OCI-LY7 (cell line): ENCODE measurements at places on chromosomes 16 and 17.

- no peak for DNase-seq
These were observed 16.6 kb upstream of the MPRIP start for GRCh38 chr17:17025621-17026020.

DNA sequence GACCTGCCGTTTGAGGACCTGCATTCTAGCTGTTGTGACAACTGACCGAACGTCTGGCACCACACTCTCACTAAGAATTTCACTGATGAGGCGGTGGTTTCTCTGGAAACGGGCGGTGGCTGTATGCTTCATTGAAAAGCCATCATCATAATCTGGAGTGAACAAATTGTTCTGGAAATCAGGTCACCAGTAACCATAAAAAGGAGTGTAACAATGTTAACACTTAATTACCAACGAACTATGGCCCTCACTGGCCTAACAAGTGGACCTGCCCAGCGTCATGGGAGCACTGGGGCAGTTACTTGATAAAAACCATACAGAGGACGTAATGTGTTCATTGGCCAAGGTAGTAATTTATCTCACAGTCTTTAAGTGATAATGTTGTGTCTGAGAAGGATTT lies 15.4 kb downstream of the SMARCE1 start:
- DNase-seq: no peak

DNA sequence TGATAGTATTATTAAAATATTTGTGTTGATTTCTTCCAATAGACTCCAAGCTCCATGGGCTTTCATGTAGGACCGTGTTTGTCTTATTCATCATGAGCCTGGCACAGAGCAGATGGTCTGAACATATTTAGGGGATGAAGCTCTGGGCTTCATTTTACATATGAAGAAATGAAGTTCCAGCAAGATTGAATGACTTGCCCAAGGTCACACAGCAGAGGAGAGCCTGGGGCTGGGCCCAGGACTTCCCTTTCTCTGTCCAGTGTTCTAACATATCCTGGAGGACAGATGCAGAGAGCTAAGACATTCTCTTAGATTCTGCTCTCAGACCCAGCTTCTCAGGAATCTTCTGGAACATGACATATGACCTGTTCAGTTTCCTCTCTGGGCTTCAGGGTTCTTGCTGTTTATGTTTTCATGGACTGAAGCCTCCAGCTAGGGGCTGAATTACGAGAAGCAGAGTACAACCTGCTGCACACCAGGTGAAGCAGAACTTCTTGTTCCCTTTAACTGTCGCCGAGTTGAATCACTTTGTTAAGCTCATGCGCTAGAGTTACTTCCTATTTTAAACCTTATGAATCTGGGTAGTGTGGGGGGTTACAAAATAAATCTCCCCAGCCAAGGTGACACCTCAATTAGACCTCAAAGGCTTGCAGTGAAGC lies 53.6 kb downstream of the GPRC5B start:
- DNase-seq: peak; percentile 4

DNA sequence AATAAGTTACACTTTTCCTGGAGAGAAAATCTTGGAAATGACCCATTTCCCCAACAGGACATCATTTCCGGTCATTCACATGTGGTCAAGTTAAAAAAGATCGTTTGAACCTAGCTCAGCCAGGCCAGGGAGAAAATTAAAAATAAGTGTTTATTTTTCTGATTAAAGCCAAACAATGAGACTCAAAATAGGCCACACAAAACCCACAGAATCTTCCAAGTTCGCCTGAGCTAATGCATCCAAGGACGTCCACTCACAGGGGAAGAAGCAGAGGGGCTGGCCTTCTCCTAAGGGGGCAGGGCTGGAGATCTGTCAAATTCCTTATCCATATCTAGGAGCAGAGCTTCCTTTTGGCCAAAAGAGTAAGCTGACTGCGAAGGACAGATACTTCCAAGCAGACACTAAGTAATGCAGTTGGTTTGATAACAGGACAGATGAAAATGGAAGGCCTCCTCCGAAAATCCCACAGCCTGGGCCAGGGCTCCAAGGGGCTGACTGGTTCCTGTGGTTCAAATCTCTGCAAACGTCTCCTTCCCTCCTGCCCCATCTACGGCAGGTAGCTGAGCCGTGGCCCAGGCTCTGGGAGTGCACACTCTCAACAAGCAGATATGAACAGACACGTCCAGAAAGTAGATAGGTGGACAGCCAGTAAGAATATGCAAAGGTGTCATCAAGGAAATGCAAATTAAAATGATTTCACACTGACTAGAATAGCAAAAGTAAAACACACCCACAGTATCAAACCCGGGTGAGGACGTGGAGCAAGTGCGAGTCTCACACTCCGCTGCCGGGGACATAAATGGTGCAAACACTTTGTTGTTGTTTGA lies 98.5 kb downstream of the MRM3 start:
- no peak for DNase-seq

DNA sequence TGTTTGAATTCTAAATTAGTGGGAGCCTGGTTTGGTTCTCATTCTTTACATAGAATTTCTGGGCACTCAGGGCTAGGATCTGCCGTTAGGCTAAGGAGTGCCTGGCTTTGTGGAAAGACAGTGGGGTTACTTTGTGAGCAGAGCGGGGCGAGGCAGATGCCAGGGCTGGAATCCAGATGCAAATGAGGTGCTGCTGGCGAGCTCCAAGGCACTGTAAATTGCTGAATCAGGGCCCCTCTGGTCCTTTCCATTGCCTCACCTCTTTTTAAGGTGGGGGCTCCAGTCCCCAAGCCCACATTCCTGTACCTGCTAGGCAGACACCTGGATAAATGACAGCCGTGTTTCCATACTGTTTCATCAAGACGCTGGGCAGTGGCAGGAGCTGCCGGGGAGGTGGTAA lies 33.8 kb downstream of the PIPOX start:
- no peak for DNase-seq

GRCh38 chr17:47621293-47622179 lies 28.2 kb upstream of the KPNB1 start:
- no peak for DNase-seq
